HCT116 (cell line): ENCODE measurements at places on chromosomes 11 and 22. TPM values are rescaled to one million over a fixed set of nuclear protein-coding genes. Genes with fewer than 3 reads are reported as not detected.

The MRPL11 gene
- 126 TPM for total RNA-seq

- no peak for DNase-seq
Observed at GRCh38 chr11:1256257-1257045, 33.6 kb downstream of the MUC5B start.

GRCh38 chr11:12186701-12187100, 76.3 kb downstream of the MICAL2 start:
- no peak for DNase-seq

The PTPN5 gene
- total RNA-seq = not detected

The RBMXL2 gene
- total RNA-seq = 0.12 TPM

The OR8I2 gene
- total RNA-seq = not detected

DNA sequence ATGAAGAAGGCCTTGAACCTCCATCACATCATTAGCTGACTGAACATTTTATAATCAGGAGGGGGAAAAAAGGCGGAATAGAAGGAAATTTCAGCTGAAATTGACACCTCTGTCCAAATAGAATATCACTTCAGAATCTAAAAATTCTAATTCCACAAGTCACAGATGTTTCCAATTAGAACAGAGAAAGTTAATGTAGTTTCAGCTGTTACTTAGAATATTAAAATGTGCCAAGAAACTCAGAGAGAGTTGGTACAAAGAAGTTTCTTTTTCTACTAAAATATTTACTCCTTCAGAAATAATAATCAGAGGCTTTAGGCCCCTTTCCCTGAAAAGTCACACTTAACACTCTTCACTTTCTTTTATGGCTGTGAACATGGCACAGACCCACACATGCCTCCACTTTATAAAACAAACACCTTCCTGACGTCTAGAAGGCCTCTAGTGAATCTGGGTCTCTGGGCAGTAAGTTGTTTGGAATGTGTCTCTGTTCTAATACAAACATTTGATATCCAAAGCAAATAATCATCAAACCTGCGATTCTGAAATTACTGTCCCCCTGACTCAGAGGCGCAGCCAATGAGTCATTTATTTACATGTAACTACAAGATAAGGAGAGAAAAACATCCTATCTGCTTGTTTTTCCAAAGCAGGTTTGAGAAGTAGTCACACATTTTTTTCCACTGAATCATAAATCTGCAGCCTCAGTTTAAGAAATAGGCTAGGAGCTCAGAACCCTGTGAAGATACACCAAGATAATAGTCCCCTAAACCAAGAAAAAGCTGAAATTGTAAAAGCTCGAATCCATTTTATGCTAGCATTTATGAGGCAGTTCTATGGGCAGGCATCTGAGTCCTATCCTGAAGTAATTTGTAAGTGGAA, 148.4 kb downstream of the ME3 start:
- peak; percentile 91 for DNase-seq

- no peak for DNase-seq
Observed at GRCh38 chr11:62981743-62982142, 3.0 kb downstream of the SLC22A6 start.

GRCh38 chr22:49657275-49657973, 170.2 kb downstream of the BRD1 start:
- peak; percentile 71 for DNase-seq

The UCP2 gene
- total RNA-seq = 20.4 TPM

The SEZ6L gene
- not detected for total RNA-seq

GRCh38 chr22:39907605-39908097, 6.8 kb downstream of the GRAP2 start:
- DNase-seq = no peak

DNA sequence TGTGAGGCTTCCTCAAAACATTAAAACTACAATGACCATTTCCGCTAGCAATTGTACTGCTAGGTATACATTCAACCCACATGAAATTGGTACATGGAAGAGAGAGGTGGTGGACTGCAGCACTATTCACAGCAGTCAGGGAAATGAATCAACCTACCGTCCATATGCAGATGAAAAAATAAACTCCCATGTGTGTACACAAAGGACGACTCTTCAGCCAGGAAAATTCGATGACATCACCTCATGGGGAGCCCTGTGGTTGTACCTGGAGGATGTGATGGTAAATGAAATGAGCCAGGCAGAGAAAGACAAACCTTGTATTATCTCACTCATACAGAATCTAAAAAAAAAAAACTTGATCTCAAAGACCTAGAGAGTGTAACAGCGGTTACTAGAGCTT, 23.3 kb downstream of the RFPL3 start:
- no peak for DNase-seq

- no peak for DNase-seq
Observed at GRCh38 chr11:44174842-44175241, 79.4 kb downstream of the EXT2 start.

The SCGB2A2 gene
- not detected for total RNA-seq

The DAGLA gene
- total RNA-seq = 2.7 TPM

- DNase-seq = no peak
Observed at GRCh38 chr22:29975494-29975893, 92.5 kb downstream of the MTMR3 start.

DNA sequence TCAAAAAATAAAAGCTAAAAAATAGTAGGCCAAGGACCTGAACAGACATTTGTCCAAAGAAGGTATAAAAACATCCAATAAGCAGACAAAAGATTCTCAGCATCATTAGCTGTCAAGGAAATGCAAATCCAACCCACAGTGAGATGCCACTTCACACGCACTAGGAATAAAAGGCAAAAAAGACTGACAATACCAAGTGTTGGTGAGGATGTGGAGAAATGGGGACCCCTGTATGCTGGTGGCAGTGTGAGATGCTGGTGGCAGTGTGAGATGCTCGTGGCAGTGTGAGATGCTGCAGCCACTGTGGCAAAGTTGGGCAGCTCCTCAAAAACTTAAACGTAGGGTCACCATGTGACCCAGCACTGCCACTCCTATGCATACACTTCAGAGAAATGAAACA, 38.0 kb downstream of the WNT7B start:
- DNase-seq = no peak

The C22orf31 gene
- not detected for total RNA-seq

- DNase-seq = no peak
Observed at GRCh38 chr11:34407121-34407813, 31.5 kb upstream of the CAT start.

DNA sequence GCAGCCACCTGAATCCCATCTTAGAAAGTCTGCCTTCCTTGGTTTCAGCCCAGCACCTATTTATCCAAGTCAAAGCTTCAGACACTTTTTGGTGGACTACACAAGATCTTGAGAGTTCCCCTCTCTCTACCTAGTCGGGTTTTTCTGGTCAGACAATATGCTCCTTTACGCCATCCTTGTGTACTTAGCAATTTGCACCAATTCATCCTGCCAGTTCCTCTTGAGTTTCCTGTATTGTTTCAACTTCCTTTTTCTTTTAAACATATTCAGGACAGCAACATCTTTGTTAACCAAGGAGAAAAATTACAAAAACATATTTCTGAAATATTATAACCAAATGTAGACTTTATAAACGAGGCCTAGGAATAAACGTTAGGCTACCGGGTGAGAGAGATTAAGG, 368.2 kb upstream of the CADM1 start:
- no peak for DNase-seq

The POU2AF3 gene
- not detected for total RNA-seq

The C1QTNF5 gene
- total RNA-seq = not detected

The HSPB2 gene
- total RNA-seq = not detected

- no peak for DNase-seq
Observed at GRCh38 chr11:60347084-60347797, 20.2 kb downstream of the MS4A6E start.

The TEX12 gene
- not detected for total RNA-seq

DNA sequence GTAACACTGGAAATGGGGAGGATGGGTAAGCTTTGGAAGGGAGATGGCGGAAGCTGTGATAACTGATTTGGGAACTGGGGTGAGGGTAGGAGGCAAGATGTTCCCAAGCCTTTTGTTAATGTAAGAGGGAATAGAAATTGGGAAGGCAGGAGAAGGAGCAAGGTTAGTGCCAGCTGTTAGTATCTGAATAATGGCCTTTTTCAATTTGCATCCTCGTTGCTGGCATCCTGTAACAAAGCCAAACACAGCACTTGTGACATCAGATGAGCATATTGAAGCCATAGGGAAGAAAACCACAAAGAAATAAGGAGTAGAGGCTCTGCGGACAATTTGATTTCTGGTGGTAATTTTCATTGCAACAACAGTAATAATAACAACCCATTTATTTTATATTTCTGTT, 70.9 kb upstream of the CLMP start:
- DNase-seq = no peak

DNA sequence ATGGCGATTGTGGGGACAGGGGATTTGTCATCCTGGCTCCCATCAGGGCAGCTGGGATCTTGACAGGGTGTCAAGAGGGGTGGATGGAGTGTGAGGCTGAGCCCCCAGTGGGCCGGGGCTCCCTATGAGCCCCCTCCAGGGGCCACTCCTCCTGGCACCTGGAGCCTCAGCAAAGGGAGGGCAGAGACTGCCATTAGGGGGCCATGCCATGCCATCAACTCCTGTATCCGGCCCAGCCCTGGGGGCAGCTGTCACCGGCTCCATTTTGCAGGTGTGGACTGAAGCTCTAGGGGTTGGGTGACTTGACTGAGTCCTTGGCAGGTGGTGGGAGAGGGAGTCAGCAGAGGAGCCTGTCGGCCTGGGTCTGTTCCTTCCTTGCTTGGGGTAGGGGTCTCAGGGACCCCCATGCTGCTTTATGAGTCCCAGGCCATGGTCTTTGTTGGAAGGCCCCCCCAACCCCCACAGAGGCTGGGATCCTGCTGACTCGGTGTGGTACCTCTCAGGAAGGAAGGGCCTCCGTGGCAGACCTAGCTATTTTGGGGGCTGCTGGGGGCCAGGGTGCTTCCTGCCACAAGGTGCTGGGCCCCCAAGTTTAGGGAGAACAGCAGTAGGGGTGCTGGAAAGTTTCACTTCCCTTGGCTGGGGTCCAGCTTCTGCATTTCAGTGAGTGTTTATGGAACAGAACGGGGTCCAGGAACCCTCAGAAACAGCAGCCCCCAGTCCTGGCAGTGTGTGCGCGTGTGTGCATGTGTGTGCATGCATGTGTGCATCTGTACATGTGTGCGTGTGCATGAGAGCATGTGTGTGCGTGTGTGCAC, 1.5 kb downstream of the ACY3 start:
- no peak for DNase-seq

The ELFN2 gene
- 45.4 TPM for total RNA-seq

The OR51B2 gene
- 17.1 TPM for total RNA-seq

The GPHA2 gene
- total RNA-seq = not detected

- DNase-seq = no peak
Observed at GRCh38 chr11:77095551-77096490, 6.8 kb upstream of the OMP start.

DNA sequence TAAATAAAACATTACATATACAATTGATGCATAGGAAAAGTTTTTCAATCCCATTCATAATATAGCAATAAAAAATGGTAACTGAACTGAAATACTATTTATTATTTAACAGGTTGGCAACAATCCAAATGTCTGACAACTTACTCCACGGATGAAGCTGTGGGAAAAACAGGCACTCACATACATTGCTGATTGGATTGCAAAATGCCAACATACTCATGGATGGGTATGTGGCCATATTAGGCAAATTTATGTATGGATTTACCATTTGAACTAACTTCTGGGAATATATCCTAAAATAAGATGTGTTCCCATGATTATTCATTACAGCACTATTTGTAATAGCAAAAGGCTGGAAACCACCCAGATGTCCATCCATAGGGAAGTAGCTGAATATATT, 3.2 kb upstream of the BIRC2 start:
- DNase-seq = no peak

DNA sequence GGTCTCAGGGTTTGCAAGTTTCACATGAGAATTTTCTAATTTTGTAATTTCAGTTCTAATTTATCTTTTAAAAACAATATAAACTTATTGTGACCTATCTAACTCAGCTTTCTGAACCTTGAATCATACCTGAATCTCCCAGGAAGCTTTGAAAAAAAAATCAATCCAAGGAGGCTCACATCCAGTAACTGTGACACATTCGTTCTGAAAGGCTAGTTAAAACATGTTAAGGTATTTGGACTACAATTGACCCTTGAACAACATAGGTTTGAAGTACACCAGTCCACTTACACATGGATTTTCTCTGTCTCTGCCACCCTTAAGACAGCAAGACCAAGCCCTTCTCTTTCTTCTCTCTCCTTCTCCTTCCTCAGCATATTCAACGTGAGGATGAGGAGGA, 40.0 kb downstream of the DDI1 start:
- no peak for DNase-seq

The C11orf24 gene
- 37.8 TPM for total RNA-seq

DNA sequence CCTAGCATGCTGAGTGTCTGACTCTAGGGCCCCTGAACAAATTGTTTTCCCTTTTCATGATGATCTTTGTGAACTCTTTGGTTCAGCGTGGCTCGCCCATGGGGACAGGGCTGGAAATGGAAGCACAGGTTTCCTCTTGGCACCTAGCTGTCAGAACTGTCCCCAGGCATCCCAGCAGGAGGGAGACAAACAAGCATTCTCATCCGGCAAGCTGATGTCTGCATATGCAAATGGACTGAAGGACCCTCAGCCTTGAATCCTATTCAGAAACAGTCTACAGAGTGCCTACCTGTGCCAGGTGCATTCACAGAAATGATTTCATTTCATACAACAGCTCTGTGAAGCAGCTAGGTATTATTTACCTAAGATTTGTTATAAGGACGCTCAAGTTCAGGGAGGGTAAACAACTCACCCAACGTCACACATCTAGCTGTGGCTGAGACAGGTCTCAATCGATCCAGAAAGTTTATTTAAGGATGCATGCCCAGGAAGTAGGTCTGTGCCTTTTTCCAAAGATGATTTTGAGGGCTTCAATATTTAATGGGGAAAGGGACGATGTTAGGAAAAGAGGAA, 176.4 kb downstream of the KIRREL3 start:
- DNase-seq = no peak

- DNase-seq = no peak
Observed at GRCh38 chr11:728901-729491, 18.3 kb upstream of the TALDO1 start.

DNA sequence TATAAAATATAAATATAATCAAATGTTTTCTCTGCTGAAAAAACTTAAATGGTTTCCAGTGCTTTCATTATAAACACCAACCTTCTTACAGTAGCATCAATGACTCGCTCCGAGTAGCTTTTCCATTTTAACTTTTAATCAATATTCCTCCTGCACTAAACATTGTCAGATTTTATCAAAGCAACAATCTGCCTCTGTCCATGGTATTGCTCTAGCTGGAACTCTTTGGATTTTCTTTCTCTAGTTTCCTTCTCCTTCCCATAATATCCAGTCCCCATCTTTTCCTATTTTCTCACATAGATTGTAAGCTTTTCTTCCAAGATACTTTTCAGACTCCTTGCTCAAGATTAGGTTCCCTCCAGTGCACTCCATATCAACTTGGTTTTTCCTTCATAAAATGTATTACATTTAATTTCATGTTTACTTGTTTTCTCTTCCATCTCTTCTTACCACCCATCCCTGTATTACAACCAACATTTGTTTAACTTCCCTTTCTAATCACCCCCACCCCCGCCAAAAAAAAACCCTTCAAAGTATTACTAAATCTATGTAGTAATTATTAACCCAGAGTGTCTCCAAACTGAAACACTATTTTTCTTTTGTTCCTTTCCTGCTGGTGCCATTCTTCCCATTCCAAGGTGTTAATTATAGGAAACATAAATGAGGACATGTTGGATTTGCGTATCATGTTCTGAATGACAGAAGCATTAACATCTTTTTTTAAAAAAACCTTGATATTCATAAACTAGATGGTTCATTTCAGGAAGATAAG, 716.5 kb downstream of the NELL1 start:
- DNase-seq = no peak
